NCI-H510A treated with DMSO at 0.1 percent for 48 hours (cell line): ENCODE measurements at places on chromosomes 1 and 21.

DNA sequence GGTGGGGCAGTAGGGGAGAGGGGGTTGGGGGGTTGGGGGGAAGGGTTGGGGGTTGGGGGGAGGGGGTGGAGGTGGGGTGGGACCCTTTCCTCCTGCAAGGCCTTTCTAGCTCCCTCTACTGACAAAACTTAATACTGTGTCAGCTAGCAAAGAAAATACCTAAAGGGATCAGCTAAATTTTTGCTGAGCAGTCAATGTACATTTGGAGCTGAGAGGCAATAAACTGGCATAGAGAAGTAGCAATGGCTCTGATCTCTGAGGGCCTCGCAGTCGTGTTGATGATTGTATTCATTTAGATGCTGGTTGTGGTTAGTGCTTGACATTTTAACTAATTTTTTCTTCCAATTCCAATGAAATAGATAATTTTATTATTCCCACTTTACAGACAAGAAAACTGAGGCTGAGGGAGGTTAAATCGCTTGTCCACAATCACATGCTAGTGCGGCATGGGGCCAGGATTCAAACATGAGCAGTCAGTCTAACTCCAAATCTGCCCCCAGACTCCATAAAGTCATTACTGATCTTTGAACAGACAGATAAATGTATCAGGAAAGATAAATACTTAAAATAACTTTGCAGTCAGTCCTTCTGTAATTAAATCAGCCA lies 357.1 kb downstream of the DISC1 start:
- no peak for DNase-seq

- no peak for DNase-seq
These were observed 22.6 kb downstream of the FOXD2 start for GRCh38 chr1:47460456-47460855.

DNA sequence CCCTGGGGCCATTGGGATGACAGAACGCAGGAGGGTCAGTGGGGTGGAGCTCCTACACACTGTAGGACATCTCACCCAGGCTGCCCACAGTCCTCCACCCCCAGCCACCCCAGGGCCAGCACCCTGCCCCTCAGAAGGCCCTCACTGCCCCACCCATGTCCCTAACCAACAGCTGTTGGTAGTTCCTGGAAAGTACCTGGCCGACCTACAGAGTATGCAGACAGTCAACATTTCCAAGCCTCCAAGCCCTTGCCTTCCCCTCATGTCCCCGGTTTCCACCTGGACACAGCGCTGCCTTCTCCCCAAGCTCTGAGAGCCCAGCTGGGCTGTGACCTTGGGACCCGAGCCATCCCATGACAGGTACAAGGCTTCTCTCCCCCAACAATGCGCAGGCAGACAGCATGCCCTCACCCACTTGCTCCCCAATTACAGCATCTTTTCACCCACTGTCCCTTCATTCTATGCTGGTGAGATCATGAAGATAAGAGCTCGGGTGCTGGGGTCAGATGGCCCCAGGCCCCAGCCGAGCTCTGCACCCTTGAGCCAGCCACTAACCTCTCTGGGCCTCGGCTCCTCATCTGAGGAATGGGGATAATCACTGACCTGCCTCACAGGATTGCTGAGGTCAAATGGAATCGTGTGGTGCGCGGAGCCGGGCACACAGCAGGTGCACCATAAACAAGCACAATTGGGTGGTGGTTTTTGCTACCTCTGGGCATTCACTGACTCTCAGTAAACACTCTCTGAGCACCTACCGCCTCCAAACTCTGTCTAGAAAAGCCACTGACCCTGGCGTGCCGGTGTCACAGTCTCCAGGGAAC lies 11.2 kb downstream of the LAPTM5 start:
- DNase-seq = no peak

- DNase-seq = no peak
These were observed 14.6 kb upstream of the HLCS start for GRCh38 chr21:36981049-36981391.

DNA sequence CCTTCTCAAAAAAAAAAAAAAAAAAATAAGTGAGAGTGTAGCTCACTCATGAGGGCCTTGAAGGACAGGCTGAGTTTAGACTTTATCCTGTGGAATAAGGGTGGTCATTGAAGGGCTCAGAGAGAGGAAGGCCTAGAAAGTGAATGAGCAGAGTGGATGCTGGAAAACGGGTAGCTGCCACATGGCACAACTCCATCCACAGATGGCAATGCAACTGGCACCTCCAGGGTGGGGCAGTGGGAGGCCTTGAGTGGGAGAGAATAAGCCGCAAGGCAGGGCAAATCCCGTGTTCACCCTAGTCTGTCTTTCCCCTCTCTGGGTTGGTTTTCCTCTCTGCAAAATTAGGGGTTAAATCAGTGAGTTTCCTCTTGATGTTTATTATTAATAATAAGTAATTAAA lies 3.1 kb downstream of the TNNI1 start:
- no peak for DNase-seq

- DNase-seq = no peak
These were observed 56.3 kb downstream of the NVL start for GRCh38 chr1:224273641-224274040.

DNA sequence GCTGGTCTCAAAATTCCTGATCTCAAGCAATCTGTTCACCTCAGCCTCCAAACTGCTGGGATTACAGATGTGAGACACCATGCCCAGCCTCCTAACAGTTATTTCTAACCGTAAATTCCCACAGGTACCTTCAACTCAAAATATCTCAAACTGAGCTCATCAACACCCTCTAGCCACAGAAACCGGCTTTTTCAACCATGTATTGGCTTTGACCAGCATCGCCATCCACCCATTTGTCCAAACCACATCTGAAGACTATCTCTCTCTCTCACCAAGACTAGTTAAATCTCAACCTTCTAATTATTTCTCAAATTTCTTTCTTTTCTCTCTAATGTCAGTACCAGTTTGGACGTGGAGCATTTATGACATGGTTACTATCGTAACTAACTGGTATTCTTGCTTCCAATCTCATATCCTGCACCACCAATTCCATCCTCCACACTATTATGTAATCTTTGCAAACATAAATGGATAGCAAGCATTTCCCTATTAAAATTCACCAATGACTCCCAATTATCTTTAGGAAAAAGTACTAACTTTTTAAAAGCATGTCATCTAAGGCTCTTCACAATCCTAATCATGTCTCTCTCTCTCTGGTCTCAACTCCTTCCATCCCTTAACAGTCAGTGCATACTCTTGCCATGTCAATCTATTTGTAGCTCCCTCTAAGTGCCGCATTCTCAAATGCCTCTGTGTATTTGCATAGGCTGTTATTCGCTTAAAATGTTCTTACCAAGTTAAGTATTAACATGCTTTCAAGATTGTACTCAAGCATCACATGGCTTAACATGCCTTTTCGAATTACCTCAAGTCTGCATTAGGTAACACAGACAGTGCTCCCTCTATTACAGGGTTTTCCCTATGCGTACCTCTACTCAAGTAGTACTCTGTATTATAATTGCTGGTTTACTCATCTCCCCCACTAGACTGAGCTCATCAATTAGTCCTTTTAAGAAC lies 18.1 kb downstream of the RSBN1 start:
- DNase-seq = no peak

- no peak for DNase-seq
These were observed 64.4 kb downstream of the FAAP20 start for GRCh38 chr1:2130156-2130555.

DNA sequence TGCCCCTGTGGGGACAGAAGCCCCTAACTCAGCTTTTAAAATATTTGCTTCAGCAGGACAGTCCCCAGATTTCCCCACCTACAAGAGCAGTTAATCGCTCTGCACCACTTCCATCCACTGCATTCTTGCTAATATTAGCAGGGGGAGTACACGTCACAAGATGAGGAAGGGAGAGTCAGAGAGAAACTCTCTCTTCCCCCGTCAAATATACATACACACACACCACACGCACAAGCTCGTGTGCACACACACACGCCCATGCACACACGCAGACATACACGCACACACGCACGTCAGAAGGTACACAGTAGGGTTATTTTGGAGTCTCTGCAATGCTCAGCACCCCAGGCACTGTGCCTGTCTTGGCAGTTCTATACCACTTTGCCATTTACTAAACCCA lies 2.1 kb downstream of the CLCA1 start:
- no peak for DNase-seq

DNA sequence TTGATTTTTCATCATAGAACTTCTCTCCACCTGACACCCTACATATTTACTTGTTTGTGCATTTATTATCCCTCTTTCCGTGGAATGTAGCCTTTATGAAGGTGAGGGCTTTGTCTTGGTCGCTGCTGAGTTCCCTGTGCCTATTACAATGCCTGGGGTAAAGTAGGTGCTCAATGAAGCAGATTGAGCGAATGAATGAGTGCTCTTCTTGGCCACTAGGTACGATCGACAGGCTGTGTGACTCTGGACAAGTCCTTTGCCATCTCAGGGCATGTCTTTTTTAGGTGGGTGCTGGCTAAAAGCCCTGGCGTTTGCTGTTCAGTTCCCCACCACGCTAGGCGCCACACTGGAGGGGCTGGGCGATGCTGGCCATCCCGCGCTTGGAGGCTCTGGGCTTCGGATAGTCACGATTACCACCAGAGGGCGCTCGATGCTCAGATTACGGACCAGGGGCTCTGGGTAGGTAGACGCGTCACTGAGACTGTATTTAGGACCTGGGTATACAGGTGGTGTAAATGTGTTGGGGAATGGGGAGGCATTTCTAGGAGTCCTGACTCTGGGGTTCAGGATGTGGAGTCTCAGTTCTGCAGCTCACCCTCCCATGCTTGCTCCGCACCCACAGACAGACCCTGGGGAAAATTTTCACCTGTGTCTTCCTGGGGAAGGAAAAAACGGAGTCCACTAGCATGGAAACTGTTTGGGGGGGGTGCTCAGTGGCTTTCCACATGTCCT lies 71.0 kb upstream of the CSF3R start:
- peak; percentile 98 for DNase-seq

DNA sequence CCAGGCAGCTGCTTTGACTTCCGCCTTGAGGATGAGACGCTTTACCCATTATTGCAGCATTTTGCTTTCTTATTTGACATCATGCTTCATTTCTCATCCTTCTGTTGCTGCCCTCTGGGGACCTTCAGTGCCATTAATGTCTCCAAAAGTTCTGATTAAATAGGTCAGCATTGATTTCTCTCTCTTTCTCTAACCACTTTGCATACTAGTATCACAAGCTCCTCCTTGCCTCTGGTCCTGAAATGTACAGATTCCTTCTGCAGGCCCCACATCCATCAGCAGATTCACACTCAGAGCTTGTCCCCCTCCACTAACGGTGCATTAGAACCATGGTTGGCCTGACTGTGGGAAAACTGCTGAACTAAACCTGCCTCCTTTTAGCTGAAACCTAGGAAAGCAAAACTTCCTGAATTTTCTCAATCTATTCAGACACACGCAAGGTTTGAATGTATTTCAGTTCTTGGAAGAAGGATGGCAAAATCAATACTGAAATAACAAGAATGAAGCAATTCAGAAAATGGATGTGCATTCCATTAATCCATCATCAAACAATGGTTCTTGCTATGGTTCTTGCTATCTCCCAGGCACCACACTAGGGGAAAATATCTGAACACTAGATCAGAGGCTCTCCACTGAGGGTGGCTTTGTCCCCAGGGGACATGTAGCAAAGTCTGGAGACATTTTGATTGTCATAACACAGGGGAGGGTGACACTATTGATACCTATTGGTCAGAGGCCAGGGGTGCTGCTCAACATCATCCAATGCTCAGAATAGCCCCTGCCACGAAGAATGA lies 154.5 kb downstream of the PCP4 start:
- no peak for DNase-seq

DNA sequence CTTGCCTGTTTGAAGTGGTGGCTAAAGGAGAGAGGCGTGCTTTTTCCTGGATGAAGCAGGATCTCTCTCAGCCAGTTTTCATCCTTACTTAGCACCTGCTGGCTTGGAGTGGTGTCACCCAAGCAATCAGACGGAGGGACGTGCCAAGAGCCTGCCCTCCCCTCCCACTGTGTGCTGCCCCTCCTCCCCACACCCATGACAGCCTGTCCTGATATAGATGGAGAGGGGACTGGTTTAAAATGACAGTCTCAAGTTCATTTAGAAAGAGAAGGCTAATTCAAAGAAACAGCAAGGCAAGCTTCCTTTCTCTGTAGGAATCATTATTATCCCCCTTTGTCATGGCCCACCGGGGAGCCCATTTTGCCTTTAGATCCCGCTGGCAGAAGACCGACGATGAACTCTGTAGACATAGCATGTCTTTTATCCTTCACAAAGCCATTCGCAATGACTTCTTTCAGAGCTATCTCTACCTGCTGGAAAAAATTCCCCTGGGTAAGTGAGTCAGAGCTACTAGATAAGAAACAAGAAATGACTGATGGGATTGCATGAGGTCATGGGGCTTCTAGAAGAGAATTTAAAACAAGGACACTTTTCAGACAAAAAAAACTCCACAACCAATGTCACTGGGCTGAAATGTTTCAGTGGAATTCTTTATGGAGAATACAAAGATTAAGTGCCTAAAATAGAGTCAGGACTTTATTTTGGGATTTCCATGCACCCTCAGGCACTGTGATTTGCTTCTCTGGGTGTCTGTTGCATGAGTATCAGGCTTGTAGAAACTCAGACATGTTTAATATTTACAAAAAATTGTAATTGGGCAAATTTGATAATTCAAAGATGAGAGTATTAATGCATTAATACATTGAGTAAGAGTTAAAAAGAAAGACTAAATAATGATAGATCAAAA lies at the start of gene NTMT2:
NTMT2 (plus strand) TSS at position 190 of the 907 bp plus-strand sequence; CDS start at position 339, 149 bp downstream.
- peak; percentile 42 for DNase-seq

GRCh38 chr1:15951341-15952153 lies 24.4 kb downstream of the ZBTB17 start:
- no peak for DNase-seq
